Esophagus mucosa (tissue), 1 donor: ENCODE measurements at places on chromosomes 13 and 19. TPM values are rescaled to one million over a fixed set of nuclear protein-coding genes. Genes with fewer than 3 reads are reported as not detected.

Gene ZNF726
- 2.2 TPM for total RNA-seq

Gene PCDH8
- total RNA-seq, result 0.04 TPM

Gene NFILZ
- total RNA-seq, result not detected

Gene ZNF701
- total RNA-seq, result 5.7 TPM

Gene KLK12
- 153 TPM for total RNA-seq

Gene CACNG7
- not detected for total RNA-seq

Gene KIRREL2
- 0.24 TPM for total RNA-seq

Gene ZFP14
- 1.2 TPM for total RNA-seq

Gene SERTM1
- total RNA-seq, result not detected

Gene TNNI3
- total RNA-seq, result not detected

Gene ZNF234
- 3.0 TPM for total RNA-seq

Gene CALR
- total RNA-seq, result 586 TPM

Gene SLC27A5
- total RNA-seq, result 6.4 TPM

Gene TMEM190
- not detected for total RNA-seq

Gene FGF21
- total RNA-seq, result not detected

Gene TTC9B
- not detected for total RNA-seq

Gene KLK15
- not detected for total RNA-seq

Gene C13orf46
- 0.08 TPM for total RNA-seq

Gene ZNF443
- 3.4 TPM for total RNA-seq

Gene ZNF556
- total RNA-seq, result 0.60 TPM

Gene MAG
- total RNA-seq, result not detected

Gene ZAR1L
- not detected for total RNA-seq

Gene IL12RB1
- total RNA-seq, result 0.36 TPM

Gene C1QTNF9
- not detected for total RNA-seq

Gene CABP5
- total RNA-seq, result not detected

Gene LIG1
- total RNA-seq, result 25.2 TPM

Gene CYP2A6
- 0.24 TPM for total RNA-seq
